Lung (tissue), 17 donors: ENCODE measurements at places on chromosomes 3 and 15. TPM values are rescaled to one million over a fixed set of nuclear protein-coding genes. Genes with fewer than 3 reads are reported as not detected.

- DNase-seq: no peak
Observed at GRCh38 chr3:56302417-56302816, 165.8 kb downstream of the ERC2 start.

GRCh38 chr3:65988411-65989180, 50.1 kb downstream of the MAGI1 start:
- no peak for DNase-seq

- DNase-seq: no peak
Observed at GRCh38 chr15:100147828-100148227, 193.9 kb downstream of the ADAMTS17 start.

RYR3 gene
- 0.24 TPM for polyA plus RNA-seq

PTPN9 gene
- polyA plus RNA-seq: 15.6 TPM
